ENCODE measurements at places on chromosomes 5 and 9. TPM values are rescaled to one million over a fixed set of nuclear protein-coding genes. Genes with fewer than 3 reads are reported as not detected.
A peak's percentile ranks its signal among the peaks of the same experiment; 100 is the strongest.

The SLC46A2 gene
- not detected for total RNA-seq

The ZNF879 gene
- 4.7 TPM for total RNA-seq

The APBA1 gene
- 3.1 TPM for total RNA-seq

- DNase-seq: no peak
Measured at GRCh38 chr9:134611046-134611445, 30.6 kb upstream of the COL5A1 start.

DNA sequence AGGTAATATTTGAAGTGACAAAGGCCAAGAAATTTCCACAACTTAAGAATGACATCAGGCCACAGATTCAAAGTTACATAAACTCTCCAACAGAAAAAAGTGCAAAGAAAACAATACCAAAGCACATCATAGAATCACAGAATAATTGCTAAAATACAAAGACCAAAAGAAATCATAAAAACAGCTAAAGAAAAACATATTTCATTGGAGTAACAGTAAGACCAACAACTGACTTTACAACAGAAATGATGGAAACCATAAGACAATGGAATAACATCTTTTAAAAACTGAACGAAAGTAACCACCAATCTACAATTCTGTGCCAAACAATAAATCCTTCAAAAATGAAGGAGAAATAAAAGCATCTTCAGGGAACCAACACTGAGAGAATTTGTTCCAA, 38.3 kb downstream of the ZDHHC21 start:
- peak; percentile 7 for DNase-seq

The BHMT2 gene
- total RNA-seq: 0.45 TPM

GRCh38 chr5:35622974-35623373, 5.3 kb downstream of the SPEF2 start:
- no peak for DNase-seq

GRCh38 chr5:133295520-133295919, 243.7 kb downstream of the HSPA4 start:
- peak; percentile 10 for DNase-seq

The ARHGEF37 gene
- 0.11 TPM for total RNA-seq

The LCN1 gene
- total RNA-seq: not detected

DNA sequence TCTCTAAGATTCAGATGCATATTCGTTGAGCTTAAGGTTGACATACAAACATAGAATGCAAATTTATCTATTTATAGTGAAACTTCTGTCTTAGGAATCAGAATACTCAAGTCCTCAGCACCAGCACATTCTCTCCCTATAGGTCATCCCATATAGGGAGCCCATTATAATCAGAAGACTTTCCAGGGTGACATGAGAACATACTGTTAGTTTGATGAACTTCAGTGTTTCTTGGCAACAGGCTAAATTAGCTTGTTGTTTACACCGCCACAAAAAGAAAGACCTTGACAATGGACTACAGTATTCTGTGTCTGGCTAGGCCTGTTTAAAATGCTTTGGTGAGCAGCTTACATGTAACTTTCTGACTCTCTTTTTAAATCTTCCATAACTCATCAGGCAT, 104.2 kb downstream of the TAF11L14 start:
- no peak for DNase-seq

DNA sequence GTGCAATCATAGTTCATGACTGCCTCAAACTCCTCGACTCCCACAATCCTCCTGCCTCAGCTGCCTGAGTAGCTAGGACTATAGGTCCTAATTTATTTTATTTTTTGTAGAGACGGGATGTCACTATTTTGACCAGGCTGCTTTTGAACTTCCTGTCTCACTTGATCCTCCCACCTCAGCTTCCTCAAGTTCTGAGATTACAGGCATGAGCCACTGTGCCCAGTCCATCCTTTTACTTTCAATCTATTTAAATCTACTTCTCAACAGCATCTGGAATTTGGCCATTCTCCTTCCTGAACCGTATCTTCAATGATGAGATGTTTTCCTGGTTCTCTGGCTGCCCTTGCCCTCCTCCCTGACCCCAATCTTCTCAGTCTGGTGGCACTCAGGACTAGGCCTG, 12.2 kb upstream of the GRIN1 start:
- no peak for DNase-seq

GRCh38 chr5:142906863-142907671, 136.9 kb downstream of the ARHGAP26 start:
- peak; percentile 89 for DNase-seq

All from LHCN-M2 (cell line).